GM12864 (cell line): ENCODE measurements at places on chromosomes 1 and 21.

- no peak for DNase-seq
Measured at GRCh38 chr1:31596737-31597097, 20.4 kb downstream of the TINAGL1 start.

GRCh38 chr21:44712203-44713028 is 1.0 kb upstream of the TSPEAR start:
- DNase-seq, result no peak

- DNase-seq, result no peak
Measured at GRCh38 chr1:207241164-207241934, 80.1 kb upstream of the CD55 start.

DNA sequence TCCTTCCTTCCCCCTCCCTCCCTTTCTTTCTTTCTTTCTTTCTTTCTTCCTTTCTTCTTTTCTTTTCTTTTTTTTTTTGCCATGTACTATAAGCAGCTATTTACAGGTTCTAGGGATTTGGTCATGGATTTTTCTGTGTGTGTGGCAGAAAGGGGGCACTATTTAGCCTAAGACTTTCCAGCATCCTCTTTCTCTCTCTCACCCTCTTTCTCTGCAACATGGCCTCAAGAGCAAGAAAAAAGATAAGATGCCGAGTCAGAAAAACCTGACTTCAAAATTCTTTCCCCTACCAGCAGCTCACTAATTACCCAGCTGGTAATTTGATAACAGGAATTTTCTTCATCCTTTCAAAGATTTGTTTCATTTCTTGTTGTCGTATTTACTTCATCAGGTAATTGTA is 458.3 kb upstream of the ADAMTS5 start:
- no peak for DNase-seq

GRCh38 chr1:219085082-219085481 is 88.6 kb upstream of the LYPLAL1 start:
- no peak for DNase-seq

- no peak for DNase-seq
Measured at GRCh38 chr1:208179263-208179816, 64.8 kb downstream of the PLXNA2 start.

- DNase-seq, result no peak
Measured at GRCh38 chr1:79692519-79692918, 686.0 kb upstream of the ADGRL4 start.

DNA sequence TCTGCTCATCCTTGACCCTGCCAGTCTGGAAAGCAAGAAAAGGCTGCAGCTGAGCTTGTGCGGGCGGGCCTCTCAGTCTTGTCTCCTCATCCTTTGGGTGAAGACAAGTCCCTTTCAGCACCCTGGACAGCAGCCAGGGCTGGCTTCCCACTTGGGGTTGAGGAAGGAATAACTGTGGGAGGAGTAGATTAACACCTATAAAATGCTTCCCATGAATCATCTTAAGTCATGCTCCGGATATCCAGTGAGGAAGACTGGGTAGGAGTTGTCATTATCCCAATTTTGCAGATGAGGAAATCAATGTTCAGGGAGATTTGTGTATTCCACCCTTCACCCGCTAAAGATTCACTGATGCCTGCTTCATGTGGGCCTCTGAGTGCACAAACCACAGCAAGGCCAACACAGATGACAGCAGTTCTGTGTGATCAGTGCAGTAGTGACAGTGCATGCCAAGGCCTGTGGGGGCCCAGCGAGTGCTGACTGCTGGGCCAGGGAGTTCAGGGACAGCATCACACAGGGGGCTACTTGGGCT is 20.1 kb upstream of the COL16A1 start:
- DNase-seq, result no peak

GRCh38 chr21:45118099-45118498 is 43.7 kb downstream of the ADARB1 start:
- DNase-seq, result no peak

GRCh38 chr1:181310560-181310959 is 172.8 kb upstream of the CACNA1E start:
- DNase-seq, result no peak

DNA sequence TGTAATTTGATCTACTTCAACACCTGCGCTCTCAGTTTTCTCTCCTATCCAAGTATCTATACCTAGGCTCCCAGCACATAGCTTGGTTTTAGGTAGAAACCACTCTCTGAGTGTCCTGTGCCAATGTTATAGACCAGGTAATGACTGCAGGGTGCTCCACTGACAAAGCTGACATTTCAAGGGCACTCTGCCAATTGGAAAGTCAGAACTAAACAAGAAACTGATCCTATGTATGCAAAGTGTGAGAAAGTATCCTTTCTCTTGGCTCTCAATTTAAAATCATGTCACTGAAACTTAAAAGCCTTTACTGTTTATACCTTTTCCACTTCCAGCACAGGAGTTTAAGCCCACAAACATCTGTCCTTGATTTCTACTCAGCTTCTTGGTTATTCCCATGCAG is 45.0 kb upstream of the AIM2 start:
- no peak for DNase-seq

DNA sequence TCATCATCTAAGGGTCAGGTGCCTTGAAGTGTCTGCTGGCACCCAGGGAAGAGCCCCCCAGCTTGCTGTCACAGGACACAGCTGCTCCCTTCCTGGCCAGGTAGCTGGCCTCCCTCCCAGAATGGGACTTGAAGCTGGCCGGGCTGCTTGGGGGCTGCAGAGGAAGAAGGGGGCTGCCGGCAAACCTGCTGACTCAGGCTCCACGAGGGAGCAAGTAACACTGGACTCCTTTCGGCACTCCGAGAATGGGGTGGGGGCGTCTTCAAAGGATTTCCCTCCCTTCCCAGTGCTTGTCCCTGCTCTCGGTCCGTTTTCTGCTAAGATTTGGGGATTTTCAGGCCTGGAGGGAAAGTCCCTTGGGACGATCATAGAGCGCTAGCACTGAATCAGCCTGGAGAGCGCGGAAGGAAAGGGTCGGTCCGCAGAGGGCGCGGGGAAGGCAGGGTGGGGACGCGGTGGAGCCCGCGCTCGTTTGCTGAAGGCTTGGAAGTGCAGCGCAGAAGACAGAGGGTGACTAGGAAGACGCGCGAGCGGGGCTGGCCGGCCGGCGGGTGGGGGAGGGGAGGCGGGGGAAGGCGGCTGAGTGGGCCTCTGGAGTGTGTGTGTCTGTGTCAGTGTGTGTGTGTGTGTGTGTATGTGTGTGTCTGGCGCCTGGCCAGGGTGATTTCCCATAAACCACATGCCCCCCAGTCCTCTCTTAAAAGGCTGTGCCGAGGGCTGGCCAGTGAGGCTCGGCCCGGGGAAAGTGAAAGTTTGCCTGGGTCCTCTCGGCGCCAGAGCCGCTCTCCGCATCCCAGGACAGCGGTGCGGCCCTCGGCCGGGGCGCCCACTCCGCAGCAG is at the start of gene CSF1:
TSS of gene CSF1 (plus strand) at position 727 of the 840 bp plus-strand sequence. CDS start 175 bp downstream, outside the sequence.
- DNase-seq, result peak; percentile 50

DNA sequence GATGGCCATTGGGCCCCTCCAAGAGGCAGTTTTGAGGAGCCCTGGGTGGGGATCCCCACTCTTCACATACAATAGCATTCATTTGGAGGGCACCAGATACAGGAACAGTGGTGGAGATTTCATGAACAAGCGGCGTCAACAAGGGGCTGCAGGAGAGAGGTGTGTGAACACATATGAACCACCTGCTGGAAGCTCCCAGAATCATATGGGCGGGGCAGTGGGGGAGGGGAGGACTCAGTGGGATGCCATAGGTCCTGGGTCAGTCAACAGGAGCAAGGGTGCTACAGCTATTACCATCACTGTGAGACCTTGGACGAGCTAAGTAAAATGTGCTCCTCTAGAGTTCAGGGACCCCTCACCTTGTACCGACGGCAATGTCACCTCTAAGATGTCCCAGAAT is 100.4 kb upstream of the IRF2BP2 start:
- DNase-seq, result no peak

DNA sequence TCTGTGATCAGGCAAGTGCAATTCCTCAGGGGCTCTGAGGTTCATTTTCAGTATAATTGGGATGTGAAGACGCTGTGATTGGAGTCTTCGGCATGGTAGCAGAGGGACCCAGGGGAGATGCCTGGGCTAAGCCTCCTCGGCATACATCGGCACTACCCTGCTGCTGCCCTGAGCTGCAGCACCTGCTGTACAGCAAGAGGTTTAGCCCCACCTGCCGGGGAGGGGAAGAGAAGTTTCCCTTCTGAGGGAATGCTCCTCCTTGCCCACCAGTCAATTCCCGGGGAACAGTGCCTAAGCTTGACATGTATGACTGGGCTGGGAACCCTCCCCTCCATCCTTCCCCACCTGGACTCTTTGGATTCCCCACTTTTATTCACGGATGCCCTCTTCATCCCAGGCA is 24.9 kb downstream of the CNIH3 start:
- no peak for DNase-seq

DNA sequence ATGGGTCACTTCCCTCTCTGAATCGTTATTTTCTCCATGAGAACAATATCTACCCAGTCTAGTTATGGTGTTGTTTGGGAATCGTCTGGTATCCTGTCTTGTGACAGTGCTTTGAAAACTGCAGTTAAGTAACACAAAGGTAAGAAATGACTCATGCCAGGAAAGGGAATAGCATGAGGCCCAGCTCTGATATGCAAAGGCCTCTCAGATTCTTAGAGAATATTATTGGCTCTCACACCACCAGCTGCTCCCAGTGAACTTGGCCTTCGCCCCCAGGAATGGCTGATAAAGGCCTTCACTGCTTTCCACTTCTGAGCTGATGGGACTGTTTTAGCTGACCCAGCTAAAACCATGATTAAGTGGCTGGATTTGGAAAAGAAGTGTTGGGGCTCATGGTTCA is 27.1 kb downstream of the NEK2 start:
- no peak for DNase-seq

DNA sequence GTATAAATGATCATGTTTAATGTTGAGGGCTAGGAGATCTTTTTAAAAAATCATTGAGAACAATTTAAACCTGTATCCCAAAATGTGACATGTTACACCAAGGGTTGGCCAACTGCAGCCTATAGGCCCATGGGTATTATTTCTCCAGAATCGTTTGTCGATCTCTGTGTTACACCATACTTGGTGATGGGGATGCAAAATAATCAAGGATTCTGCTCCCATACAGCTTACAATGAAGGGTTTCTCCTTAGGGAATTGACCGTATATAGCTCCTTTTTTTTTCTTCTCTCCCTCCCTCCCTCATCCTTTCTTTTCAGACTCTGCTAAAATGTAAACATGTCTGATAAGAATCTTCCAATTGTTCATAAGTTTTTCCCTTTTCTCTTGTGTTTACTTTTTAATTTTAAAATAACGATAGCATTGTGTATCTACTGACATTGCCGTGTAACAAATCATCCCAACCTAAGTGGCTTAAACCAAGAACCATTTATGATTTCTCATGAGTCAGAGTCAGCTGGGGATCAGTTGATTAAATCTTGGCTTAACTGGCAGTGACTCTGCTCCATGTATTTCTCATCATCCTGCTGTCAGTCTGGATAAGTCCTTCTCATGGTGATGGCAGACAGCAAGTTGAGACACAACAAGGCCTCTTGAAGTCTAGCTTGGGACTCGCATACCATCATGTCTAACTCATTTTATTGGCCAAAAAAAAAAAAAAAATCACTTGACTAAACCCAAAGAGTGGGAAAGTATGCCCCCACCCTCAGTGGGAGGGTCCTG is 48.0 kb downstream of the MARK1 start:
- DNase-seq, result no peak

- peak; percentile 7 for DNase-seq
Measured at GRCh38 chr1:228691926-228692325, 43.4 kb upstream of the RHOU start.

DNA sequence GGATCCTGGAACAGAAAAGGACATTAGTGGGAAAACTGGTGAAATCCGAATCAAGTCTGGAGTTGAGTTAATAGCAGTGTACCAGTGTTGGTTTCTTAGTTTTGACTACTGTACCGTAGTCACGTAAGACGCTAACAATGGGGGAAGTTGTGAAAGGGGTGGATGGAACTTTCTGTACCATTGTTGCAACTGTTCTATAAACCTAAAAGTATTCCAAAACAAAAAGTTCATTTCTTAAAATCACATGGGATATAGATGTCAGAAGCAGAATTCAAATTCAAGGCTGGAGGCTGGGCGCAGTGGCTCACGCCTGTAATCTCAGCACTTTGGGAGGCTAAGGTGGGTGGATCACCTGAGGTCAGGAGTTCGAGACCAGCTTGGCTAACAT is 16.9 kb downstream of the ARHGEF19 start:
- DNase-seq, result no peak

GRCh38 chr1:46603481-46603857 is 599 bp downstream of the MKNK1 start:
- DNase-seq, result no peak

GRCh38 chr1:160781186-160781766 is 14.7 kb upstream of the LY9 start:
- DNase-seq, result no peak

GRCh38 chr1:206521694-206522402 is 14.5 kb downstream of the RASSF5 start:
- no peak for DNase-seq

- DNase-seq, result no peak
Measured at GRCh38 chr1:112808861-112809684, 93.9 kb upstream of the PPM1J start.

DNA sequence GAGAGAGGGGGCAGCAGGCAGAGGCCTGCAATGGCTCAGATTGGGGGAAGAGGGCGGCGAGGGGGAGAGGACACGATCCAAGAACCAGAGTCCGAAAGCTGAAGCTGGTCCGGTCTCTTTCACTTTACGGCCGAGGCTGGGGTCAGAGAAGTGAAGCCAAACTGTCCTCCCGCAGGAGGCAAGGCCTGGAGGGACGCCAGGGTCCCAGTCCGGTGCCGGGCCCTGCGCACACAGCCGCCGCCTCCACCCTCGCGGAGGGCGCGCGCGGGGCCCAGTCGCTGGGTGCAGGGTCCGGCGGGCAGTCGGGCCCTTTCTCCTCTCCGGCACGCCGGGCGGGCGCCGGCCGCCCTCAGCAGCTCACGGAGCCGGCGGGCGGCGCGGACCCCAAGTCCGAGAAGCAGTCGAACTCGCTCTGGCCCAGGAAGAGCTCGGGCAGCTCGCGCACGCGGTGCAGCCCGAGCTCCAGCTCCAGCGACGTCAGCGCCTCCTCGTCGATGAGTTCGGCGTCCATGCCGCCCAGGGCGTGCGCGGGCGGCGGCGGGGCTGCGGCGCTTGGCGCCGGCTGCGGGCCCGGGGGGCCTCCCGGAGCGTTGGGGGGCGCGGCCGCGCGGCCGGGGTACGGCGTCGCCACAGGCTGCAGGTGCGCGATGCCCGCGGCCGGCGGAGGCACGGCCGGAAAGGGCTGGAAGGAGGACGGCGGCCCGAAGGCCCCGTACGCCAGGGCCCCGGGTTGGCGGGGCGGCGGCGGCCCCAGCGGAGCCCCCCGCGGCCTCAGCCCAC is 749 bp downstream of the CITED4 start:
- DNase-seq, result no peak

- no peak for DNase-seq
Measured at GRCh38 chr1:68151690-68152089, 80.6 kb downstream of the WLS start.

DNA sequence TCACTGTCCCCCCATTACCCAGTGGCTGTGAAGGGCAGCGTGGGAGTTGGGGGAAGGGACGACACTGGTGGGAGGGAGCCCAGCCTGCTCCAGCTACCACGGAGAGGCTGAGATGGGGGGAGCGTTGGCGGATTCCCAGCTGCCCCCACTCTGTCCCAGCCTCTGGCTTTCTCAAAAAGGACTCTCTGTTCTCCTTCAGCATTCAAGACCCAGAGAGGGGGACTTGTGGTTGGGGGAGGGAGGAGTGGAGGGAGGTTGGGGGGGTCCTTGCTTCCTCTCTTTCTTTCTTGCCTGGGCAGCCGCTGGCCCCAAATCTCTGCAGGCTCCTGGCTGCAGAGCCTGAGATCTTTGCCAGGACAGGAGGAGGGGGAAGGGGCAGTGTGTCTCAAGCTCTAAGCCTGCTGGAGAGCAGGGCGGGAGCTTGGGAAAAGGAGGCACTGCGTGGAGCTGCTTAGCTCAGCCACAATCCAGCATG is 2.2 kb downstream of the ATP1A2 start:
- no peak for DNase-seq

- no peak for DNase-seq
Measured at GRCh38 chr1:193774536-193775323, 588.3 kb upstream of the B3GALT2 start.
